ENCODE measurements at places on chromosomes 13 and 19. TPM values are rescaled to one million over a fixed set of nuclear protein-coding genes. Genes with fewer than 3 reads are reported as not detected.

Gene DHDH
- total RNA-seq, result not detected

DNA sequence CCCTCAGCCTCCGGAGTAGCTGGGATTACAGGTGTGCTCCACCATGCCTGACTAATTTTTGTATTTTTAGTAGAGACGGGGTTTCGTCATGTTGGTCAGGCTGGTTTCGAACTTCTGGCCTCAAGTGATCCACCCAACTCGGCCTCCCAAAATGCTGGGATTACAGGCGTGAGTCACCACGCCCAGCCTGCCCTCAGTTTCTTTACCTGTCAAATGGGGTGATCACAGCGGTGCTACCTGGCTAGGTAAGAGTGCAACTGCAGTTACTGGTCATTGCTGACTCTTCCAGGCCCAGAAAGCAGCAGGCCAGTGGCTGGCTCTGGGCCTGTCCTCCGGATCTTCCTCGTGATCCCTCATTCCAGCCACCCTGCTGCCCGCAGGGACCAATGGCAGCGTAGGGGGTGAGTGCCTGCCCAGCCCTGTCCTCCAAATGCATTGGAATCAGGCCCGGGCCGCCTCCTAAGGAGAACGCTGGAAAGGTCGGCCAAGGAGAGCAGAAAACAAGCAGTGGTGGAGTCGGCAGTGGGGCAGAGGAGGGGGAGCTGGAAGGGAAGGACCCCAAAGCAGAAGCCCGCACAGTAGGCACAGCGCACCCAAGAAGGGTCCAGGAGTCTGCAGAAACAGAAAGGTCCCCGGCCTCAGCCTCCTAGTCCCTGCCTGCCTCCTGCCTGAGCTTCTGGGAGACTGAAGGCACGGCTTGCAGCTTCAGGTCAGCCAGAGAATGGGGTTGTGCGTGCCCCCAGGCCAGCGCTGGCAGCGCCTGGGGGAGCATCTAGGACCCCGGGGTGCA is 1.8 kb upstream of the SLC27A1 start:
- peaks cover 30% of the 10 kb centered on the region for H3K4me1 ChIP-seq
- H3K27me3 ChIP-seq, result peaks cover 18% of the 10 kb centered on the region
- DNase-seq, result peak; percentile 58
- peak overlapping the region; percentile 100 for H3K4me3 ChIP-seq

GRCh38 chr19:7868671-7869452 is 5.3 kb downstream of the PRR36 start:
- H3K27me3 ChIP-seq, result peaks cover 38% of the 10 kb centered on the region
- H3K4me1 ChIP-seq, result peaks cover 30% of the 10 kb centered on the region
- peak overlapping the region; percentile 36 for H3K27ac ChIP-seq
- peak overlapping the region; percentile 80 for H3K4me3 ChIP-seq

DNA sequence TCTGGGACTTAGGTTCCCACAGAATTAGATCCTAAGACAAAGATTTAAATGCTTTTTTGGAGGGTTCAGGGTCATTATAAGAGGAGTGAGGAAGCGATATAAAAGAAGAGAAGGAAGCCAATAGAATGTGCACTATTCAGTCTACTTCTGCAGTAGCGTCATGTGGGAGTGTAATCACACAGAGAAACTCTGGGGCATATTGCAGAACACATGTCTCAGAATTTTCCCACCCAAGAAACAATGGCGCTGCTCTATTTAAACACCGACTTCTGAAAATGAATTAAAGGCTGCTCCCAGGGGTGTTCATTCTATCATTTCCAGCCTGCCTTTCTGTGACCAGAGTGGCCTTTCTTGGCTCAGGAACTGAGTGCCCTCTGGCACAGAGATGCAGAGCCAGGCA is 617.6 kb downstream of the FGF9 start:
- H3K4me1 ChIP-seq, result no peaks in the 10 kb centered on the region
- no peak overlapping the region for H3K27ac ChIP-seq
- DNase-seq, result no peak
- H3K27me3 ChIP-seq, result no peaks in the 10 kb centered on the region
- H3K36me3 ChIP-seq, result no peaks in the 10 kb centered on the region

Gene KIR2DL4
- total RNA-seq, result not detected

- no peaks in the 10 kb centered on the region for H3K4me1 ChIP-seq
- H3K36me3 ChIP-seq, result no peaks in the 10 kb centered on the region
- no peak overlapping the region for H3K4me3 ChIP-seq
- DNase-seq, result no peak
These were observed 42.0 kb upstream of the MAB21L1 start for GRCh38 chr13:35518337-35518946.

DNA sequence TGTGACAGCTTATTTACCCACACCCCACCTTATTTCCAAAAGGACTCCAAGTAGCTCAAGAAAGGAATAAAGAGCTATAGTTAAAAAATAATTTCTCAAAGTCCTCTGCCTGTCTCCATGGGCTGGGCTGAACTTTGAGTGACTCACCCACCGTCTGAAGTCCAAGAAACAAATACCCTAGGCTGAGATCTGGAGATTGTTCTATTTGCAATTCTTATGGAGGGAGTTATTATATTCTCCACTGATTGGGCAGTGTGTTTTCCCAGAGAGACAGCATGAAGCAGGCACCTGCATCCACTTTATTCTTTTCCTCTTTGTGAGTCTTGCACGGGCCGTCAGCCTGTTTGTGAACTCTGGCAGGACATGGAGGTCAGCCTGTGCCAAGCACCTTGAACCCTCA is 63.2 kb downstream of the SHISA2 start:
- DNase-seq, result no peak
- H3K4me3 ChIP-seq, result no peak overlapping the region
- H3K27me3 ChIP-seq, result no peaks in the 10 kb centered on the region
- H3K4me1 ChIP-seq, result no peaks in the 10 kb centered on the region

Gene STX10
- 66.2 TPM for total RNA-seq

Gene SLITRK6
- not detected for total RNA-seq

Gene SSC5D
- 0.21 TPM for total RNA-seq

GRCh38 chr13:98406427-98406826 is 170.5 kb downstream of the STK24 start:
- no peaks in the 10 kb centered on the region for H3K36me3 ChIP-seq
- DNase-seq, result no peak
- H3K4me3 ChIP-seq, result no peak overlapping the region
- H3K4me1 ChIP-seq, result no peaks in the 10 kb centered on the region

Gene NHLRC3
- 18.8 TPM for total RNA-seq

- H3K36me3 ChIP-seq, result peaks cover 27% of the 10 kb centered on the region
- no peak overlapping the region for H3K4me3 ChIP-seq
- no peak overlapping the region for H3K27ac ChIP-seq
- no peaks in the 10 kb centered on the region for H3K4me1 ChIP-seq
These were observed 17.7 kb downstream of the LIPE start for GRCh38 chr19:42409477-42409876.

DNA sequence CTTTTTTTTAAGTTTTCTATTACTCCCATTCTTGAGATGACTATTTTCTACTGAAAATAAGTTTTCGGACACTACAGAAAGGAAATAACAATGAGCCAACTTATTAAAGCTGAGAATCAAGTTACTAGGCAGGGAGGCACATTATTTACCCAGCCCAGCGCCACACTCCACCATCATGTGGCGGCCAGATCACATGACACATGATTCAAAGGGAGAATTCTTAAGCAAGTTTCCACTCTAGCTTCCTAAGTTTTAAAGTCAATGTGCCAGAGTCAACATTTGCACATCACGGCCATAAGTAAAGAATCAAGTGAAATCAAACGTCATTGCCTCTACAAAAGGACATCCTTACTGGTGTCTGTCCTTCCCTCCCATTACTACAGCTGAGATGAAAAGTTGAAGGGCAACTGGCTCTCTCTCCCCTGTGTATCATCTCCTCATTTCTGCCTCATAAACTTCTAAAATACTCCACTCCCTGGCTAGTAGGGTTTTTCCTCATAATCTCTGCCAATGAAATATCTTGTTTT is 81.7 kb downstream of the KLF12 start:
- H3K4me1 ChIP-seq, result peaks cover 32% of the 10 kb centered on the region
- no peak overlapping the region for H3K27ac ChIP-seq
- DNase-seq, result no peak
- peaks cover 21% of the 10 kb centered on the region for H3K36me3 ChIP-seq
- no peaks in the 10 kb centered on the region for H3K27me3 ChIP-seq

All from activated CD4-positive, alpha-beta T cell treated with anti-CD3 and anti-CD28 coated beads, Interleukin-2, amount 10 ng/mL, durations not matched to agents 24 days and 14 days (primary cell).